ENCODE measurements at places on chromosomes 5 and 9.

DNA sequence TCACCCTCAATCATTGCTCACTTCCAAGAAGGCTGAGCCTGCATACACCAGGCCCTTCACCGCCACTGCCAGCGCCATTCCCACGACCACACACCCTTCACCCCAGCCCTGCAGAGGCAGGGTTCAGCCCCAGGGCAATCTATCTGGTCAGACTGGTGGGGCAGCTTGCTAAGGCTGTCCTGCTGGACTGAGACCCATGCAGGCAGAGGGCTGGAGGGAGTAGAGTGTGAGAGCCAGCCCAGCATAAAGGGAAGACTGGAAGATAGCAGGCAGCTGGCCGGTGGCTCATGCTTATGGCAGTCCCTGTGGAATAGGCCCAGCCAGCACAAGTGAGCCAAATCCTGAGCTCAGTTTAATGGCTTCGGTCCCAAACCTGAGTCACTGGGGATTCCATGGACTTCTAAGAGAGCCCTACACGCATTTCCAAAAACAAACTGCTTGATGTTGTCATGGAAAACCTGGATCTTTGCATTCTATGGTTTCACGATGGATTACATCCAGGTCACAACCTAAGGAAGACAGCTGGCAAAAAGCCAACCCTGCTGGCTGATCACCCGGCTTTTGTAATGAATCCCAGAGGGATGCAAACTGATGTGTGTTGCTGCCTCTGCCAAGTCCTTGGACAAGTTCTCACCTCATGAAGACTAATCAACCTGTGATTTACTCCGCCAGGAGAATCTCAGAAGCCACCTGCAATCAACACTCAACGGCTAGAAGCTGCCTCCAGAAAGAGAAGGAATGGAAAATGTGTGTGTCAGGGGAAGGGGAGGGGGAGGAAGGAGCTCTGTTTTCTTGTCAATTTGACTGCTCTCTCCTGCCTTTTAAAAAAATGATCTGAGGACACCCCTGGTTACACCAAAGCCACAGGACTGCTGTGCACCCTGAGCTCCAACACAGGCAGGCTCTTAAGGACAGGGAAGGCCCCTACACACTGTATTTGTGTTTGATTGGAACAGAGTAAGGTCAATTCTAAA, 143.6 kb downstream of the LHFPL2 start:
- no peak for DNase-seq

- no peak for DNase-seq
Observed at GRCh38 chr9:71668717-71669116, 99.6 kb downstream of the CEMIP2 start.

DNA sequence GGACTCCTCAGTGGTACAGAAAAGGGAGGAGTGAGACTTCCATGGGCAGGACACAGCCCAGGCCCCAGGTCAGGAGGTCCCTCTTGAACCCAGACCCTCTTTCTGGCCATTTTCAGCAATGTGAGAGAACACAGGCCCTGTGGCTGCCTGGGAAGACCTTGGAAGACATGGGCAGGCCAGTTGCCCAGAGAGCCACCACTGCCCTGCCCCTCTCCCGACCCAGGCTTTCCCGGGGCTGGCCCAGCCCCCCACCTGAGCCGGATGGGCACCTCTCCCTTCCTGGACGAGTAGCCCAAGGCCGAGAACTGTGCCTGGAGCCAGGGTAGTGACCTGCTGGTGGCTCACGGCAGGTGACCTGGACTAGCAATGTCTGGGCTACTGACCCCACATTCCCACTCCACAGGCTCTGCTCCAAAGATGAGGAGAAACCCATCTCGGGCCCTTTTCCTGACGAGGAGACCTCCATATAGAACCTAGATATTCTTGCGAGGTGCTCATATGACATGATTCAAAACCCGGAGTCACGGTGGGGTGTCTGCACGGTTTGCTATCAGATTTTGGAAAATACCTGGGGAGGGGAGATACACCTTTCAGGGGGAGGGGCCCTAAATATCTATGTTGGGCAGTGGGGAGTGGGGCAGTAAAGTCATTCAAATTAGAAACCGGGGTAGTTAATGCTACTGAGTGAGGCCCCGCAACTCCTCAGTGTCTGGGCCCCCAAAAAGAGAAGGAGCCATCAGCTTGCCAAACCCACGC, 59.4 kb downstream of the ZNF354C start:
- no peak for DNase-seq

DNA sequence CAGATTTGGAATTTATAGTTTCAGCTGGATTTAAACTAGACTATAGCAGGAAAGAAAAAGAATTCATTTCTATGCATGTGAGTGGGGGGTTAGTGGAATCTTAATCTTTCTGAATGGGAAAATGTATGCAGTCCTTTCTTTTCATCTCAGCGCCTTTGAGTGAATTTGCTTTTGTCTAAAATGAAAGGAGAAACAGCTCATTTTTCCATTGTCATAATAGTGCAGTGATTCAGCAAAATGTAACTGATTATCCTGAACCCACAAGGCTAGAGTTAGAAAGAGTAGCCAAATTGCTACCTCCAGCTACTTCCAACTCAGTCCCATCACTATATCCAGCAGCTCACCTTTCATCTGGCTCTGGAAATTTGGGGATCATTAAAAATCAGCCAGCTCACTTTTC, 134.4 kb downstream of the ADAMTSL1 start:
- no peak for DNase-seq

GRCh38 chr9:105900123-105900522, 205.8 kb downstream of the TMEM38B start:
- no peak for DNase-seq

GRCh38 chr5:134095887-134096589, 18.4 kb upstream of the TCF7 start:
- no peak for DNase-seq

- DNase-seq: no peak
Observed at GRCh38 chr5:180160789-180161188, 48.2 kb downstream of the RASGEF1C start.

DNA sequence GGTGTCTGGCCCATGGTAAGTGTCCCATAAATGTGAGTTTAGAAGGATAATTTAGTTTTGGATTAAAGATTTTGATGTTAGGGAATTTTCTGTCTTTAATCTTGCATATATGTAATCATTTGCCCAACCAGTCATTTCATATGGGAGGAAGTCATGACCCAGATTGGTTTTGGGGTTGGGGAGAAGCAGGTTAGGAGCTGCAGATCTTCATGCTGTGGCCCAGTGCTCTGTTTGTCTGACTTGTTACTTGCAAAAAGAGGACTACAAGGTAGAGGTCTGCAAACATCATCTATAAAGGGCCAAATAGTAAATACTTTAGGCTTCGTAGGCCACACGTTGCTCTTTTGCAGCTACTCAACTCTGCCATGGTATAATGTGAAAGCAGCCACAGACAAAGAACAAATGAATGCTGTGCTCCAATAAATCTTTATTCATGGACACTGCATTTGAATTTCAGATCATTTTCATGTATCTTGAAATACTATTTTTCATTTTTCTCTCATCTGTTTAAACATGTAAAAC, 16.8 kb downstream of the OSTF1 start:
- no peak for DNase-seq

GRCh38 chr5:112594095-112594850, 143.4 kb upstream of the APC start:
- DNase-seq: no peak

- no peak for DNase-seq
Observed at GRCh38 chr5:116652196-116652729, 77.6 kb upstream of the SEMA6A start.

DNA sequence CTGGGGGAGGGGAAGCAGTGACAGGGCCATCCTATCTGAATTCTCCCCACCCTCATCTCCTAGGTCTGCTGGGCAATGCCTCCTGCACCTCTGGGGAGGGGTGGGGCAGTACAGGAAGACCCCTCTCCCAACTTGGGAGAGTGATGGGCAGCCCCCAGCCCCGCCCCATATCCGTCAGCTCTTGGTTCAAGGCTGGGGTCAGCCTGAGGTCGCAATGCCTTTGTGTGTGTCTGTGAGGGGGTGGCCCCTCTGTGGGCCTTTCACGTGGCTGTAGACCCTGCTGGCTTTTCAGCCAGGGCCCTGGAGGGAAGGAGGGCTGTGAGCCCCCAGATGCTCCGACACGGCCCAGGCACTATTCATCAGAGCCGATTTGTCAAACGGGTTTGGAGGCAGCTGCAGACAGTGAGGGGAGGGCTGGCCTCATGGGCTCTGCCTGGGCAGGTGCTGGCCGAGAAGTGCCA, 49.5 kb upstream of the RNU6ATAC start:
- no peak for DNase-seq

- DNase-seq: no peak
Observed at GRCh38 chr5:37664551-37664950, 175.3 kb downstream of the GDNF start.

GRCh38 chr9:22107202-22108045, 98.3 kb upstream of the CDKN2B start:
- DNase-seq: no peak

DNA sequence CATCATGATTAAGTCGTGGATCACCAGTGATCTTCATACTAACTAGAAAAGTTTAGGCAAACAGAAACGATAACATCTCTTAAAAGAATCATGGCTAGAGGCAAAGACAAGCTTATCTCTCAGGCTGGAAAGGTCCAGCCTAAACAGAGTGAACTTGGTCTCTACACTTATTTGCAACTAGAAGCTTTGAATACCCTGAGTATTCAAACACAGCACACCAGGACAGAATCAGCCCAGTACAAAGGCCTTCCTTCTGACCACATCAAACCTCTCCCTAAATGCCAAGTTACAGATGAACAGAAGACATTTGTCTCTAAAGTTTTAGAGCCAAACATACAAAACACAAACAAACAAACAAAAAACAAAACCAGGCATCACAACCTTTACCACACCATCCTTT, 57.2 kb downstream of the ELAVL2 start:
- no peak for DNase-seq

DNA sequence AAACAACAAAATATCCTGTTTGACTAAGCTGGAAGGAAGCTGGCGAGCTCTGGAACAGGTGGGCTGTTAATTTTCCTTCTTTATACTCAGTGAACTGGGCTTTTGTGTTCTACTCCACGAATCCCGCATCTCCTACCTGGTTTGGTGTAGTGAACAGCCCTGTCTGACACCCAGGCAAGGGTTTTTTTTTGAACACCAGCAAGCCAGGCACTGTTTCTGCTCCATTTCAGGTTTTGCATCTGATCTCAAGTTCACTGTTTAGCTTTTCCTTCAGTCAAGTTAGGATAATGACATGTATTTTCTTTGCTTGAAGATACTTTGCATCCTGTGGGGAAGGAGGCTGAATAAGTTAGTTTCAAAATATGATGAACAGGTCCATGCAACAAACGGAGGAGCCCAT, 204.5 kb downstream of the SEMA6A start:
- no peak for DNase-seq

DNA sequence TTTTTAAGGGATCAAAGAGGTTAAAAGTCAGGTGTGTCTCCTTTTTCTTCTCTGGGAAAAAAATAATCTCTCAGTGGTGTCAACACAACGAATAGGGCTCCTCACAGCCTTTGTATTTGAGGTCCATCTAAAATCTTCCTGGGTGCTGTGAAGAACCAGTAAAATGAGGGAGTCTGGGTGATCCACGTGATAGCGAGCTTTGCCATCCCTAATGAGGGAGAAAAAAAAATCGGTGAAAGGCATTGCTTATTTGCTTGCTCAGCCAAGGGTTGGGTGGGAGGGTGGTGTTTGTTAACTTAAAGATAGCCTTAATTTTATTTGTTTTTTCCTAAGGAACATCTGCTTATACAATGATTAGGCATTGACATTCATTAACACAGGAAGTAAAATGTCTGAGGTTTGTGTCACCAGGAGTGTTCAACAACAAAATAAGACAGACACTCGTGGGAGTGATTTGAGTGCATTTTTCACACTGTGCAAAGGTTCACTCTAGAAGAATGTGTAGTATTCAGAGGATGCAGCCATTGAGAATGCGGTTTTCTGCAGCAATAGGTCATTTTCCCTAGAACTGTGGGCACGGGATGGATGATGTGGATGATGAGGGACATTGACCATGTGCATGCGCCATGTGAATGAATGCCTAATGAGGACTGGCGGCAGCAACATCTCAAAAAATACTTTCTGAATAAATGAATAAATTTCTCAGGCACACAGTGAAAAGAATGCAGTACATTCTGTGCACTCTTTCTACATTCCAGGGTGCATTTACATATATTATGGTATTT, 369.5 kb downstream of the NTRK2 start:
- DNase-seq: no peak

DNA sequence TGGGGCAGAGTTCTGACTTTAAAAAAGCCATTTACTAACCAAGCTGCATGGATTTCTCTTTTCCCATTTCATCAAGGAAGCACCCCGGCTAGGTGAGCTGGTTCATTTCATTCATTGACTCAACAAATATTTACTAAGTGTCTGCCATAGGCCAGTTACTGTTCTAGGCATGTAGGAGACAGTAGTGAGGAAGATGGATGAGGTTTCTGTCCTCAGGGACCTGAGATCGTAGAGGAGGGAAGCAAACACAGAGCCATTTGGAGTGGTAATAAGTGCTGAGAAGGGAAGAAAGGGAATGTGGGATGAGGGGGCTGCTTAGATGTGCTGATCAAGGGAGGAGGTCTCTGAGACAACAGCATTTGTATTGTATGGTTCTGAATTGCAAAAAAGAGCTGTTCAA, 120.4 kb downstream of the C9orf152 start:
- no peak for DNase-seq

DNA sequence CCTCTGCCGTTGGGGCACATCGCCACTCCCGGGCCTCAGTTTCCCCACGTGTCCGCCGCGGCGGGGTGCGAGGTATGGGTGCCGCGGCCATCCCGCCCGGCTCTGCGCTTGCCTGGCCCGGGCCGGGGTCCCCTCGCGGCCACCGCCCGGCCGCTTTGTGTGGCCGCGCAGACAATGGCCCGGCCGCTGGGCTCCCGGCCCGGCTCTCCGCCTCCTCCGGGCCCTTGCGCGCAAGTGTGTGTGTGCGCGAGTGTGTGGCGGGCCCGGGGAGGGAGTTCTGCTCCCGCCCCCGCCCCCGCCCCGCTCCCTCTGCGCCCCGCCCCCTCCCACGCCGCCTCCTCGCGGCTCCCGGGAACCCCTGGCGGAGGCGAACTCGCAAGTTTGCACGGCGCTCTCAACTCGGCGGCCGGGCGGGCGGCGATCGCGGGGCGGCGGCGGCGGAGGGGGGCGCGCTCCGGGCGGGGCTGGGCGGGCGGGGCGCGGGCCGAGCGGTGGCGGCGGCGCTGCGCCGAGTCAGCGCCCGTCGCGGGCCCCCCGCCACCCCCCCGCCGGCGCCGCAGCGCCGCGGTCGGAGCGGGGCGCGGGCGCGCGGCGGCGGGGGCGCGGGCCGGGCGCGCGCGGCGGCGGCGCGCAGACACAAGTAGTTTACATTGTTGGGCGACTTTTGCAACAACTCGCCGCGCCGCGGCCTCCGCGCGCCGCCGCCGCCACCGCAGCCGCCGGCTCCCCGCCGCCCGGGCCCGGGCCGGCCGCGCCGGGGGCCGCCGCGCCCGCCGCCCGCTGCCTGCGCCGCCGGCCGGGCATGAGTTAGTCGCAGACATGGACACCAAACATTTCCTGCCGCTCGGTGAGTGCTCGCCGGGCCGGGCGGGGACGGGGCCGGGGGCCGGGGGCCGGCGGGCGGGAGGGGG, at the start of gene RXRA:
Gene RXRA (plus strand): TSS at position 643 of the 911 bp plus-strand sequence. CDS start 177 bp downstream, at position 820.
- peak; percentile 33 for DNase-seq

- DNase-seq: no peak
Observed at GRCh38 chr9:89489548-89490530, 8.1 kb downstream of the SEMA4D start.

Measured in activated CD4-positive, alpha-beta T cell treated with anti-CD3 and anti-CD28 coated beads for 24 hours (primary cell).